ENCODE measurements at places on chromosomes 12 and 14.

- DNase-seq, result no peak
Observed at GRCh38 chr12:3815094-3815766, 58.0 kb downstream of the PARP11 start.

GRCh38 chr12:119204131-119204530 is 25.4 kb downstream of the HSPB8 start:
- no peak for DNase-seq

DNA sequence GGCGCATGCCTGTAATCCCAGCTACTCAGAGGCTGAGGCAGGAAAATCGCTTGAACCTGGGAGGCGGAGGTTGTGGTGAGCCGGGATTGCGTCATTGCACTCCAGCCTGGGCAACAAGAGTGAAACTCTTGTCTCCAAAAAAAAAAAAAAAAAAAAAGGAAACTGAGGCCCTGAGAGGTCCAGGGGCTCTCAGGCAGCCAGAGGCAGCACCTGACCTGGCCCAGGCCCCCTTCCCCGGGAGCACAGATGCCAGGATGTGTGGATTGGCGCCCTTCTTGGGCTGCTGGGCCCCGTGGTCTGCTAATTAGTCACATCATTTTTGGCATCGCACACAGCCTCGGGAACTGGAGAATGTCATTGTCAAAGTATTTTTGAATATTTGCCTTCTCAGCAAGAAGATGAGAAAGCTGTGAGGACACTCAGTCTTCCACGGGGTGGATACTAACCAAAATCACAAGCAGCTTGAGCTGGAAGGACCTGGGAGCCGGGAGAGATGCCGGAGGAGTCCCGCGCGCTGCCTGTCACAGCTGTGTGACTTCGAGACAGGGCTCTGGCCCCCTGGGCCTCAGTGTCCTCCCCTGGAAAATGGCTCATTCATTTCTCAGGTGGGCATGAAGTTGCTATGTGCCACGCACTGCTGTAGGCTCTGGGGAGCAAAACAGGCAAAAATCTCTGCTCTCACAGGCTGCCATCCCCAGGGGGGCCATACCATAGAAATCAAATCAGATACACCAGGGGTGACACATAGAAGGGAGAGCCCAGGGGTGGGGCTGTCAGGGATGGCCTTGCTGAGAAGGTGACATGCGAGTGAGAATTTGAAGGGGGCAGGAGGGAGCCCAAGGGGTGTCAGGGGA is 12.5 kb upstream of the RCOR1 start:
- DNase-seq, result no peak

GRCh38 chr14:24915403-24915921 is 134.5 kb downstream of the STXBP6 start:
- no peak for DNase-seq

DNA sequence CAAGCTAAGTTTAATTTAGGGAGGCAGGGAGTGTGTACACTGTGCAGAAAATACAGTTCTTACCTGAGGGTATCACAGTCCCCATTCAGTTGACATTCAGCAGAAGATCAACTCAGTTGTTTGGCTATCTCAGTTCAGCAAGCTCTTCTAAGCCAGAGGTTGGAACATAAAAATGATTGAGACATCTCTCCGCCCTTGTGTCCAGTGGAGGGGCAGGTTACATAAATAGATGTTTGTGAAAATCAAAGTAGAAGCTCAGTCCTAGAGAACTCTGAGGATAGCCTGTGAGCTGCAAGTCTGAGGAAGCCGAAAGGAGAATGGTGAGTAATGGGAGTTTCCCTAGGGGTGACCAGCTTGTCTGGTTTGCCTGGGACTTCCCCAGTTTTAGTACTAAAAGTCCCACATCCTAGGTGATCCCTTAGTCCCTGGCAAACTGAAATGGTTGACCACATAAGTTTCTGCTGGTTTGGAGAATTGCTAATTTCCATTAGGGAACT is 251.4 kb upstream of the ATP2B1 start:
- DNase-seq, result no peak

DNA sequence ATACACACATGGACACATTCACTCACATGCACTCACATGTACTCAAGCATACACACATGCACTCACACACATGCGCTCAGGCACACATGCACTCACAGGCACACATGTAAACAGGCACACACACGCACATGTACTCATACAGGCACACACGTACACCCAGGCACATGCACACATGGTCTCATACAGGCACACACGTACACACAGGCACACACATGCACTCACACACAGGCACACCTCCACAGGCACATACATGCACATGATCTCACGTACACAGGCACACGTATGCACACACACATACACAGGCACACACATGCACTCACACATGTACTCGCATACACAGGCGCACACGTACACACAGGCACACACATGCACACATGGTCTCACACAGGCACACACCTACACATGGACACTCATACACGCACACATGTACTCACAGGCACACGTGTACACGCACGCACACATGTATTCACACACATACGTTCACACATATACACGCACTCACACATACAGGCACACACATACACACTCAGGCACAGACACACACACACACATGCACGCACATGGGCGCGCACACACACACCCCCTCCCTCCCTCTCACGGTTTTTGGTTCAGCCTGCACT is 138.9 kb downstream of the CACNA1C start:
- no peak for DNase-seq

- DNase-seq, result no peak
Observed at GRCh38 chr12:2052826-2053678, at the start of gene CACNA1C. Gene CACNA1C, plus strand, starts transcription at chr12:2052987. Its CDS starts 576 bp downstream, at chr12:2053563.

DNA sequence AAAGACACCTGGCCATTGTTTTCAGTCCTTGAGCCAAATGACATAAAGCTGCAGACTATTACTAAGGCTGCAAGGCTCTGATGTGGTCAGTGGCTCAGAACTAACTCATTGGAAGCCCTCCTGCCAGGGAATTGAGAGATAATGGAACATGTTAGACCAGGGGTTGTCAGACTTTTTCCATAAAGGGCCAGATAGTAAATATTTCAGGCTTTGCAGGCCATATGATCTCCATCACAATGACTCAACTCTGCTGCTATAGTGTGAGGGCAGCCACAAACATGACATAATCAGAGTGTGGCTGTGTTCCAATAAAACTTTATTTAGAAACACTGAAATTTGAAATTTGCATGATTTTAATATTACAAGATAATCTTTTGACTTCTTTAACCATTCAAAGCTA is 140.3 kb downstream of the TMEM30B start:
- no peak for DNase-seq

GRCh38 chr12:99224237-99224636 is 423.3 kb upstream of the GARIN6 start:
- DNase-seq, result no peak

- DNase-seq, result no peak
Observed at GRCh38 chr14:62532181-62532580, 513.1 kb downstream of the KCNH5 start.

GRCh38 chr14:79583738-79584408 is 627.4 kb downstream of the DIO2 start:
- DNase-seq, result no peak

GRCh38 chr12:54603173-54603814 is 14.8 kb upstream of the PPP1R1A start:
- peak; percentile 43 for DNase-seq

- DNase-seq, result no peak
Observed at GRCh38 chr12:92769124-92769901, 66.5 kb downstream of the PLEKHG7 start.

DNA sequence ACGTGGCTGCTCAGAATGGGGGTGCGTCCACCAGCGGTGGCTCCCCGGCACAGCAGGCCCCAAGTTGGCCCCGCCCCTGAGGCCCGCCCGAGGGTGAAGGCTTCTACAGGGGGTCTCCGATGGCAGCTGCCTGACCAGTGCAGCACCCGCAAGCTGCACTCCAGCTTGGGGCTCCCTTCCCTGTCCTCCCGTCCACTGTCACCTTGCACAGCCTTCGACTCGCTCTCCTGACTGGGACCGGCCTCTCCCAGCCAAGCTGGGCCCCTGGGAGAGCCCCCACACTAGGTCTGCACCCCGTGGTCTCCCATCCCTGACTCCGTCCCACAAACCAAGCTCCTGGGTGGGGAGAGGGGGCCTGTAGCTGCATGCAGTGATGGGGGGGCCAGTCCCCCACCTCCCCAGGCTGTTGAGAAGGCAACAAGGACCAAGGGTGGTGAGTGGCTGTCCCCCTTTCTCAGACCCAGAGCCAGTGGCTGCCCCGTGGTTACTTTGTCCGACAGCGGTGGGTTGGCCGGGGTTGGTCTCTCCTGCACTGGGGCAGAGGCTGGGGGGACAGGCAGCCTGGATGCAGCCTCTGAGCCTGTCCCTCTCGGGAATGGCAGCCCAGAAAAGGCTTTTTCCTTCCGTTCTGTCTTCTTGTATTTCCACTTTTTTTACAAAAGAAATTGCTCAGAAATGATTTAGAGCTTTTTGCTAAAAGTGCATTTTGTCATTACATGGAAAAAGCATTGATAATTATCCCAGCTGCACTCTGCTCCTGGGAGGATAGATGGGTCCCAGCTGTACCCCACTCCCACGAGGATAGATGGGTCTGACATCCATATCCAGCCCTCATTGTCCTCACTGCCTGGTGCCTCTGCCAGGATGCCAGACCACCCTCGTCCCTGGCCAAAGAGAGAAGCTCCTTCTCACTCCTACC is 217.0 kb downstream of the KIF26A start:
- DNase-seq, result no peak
